ENCODE measurements at places on chromosomes 2 and 18. TPM values are rescaled to one million over a fixed set of nuclear protein-coding genes. Genes with fewer than 3 reads are reported as not detected.

The SNED1 gene
- total RNA-seq, result 6.1 TPM

The SERPINE2 gene
- total RNA-seq, result 4.8 TPM

The ANKRD30BL gene
- total RNA-seq, result not detected

The TNS1 gene
- total RNA-seq, result 11.0 TPM

The BCL11A gene
- total RNA-seq, result 0.30 TPM

The WDCP gene
- 16.3 TPM for total RNA-seq

The TWIST2 gene
- not detected for total RNA-seq

The SERTAD2 gene
- 16.9 TPM for total RNA-seq

The MC4R gene
- not detected for total RNA-seq

The SCRN3 gene
- 16.8 TPM for total RNA-seq

The LIMS1 gene
- total RNA-seq, result 63.2 TPM

DNA sequence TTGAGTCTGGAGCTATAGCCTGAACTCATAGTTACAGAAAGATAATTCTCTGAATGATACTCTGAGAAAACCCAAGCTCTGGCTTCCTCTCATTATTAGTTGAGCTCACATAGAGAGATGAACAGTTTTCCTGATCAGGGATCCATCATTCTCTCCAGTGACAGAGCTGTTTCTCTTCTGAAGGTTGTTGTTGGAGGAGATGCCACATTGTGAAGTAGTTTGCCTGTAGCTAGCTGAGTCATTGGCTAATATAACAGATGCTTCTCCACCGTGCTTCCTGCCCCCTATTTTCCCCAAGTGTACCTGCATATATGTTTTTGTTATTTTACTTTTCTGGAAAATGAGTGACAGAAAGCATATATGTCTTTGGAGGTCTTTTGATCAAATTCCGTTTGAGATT is 64.6 kb downstream of the OSBPL6 start:
- no peaks in the 10 kb centered on the region for H3K36me3 ChIP-seq
- no peak overlapping the region for H3K4me3 ChIP-seq
- H3K27me3 ChIP-seq, result peaks cover 5% of the 10 kb centered on the region

- no peaks in the 10 kb centered on the region for H3K27me3 ChIP-seq
- no peaks in the 10 kb centered on the region for H3K36me3 ChIP-seq
- H3K4me3 ChIP-seq, result no peak overlapping the region
- DNase-seq, result no peak
- no peaks in the 10 kb centered on the region for H3K4me1 ChIP-seq
- H3K27ac ChIP-seq, result no peak overlapping the region
Observed at GRCh38 chr18:72342933-72343332, 201.2 kb downstream of the CBLN2 start.

- H3K27me3 ChIP-seq, result no peaks in the 10 kb centered on the region
- no peaks in the 10 kb centered on the region for H3K4me1 ChIP-seq
- no peaks in the 10 kb centered on the region for H3K36me3 ChIP-seq
- no peak for DNase-seq
- H3K4me3 ChIP-seq, result no peak overlapping the region
Observed at GRCh38 chr2:160931531-160931930, 228.7 kb upstream of the TANK start.

DNA sequence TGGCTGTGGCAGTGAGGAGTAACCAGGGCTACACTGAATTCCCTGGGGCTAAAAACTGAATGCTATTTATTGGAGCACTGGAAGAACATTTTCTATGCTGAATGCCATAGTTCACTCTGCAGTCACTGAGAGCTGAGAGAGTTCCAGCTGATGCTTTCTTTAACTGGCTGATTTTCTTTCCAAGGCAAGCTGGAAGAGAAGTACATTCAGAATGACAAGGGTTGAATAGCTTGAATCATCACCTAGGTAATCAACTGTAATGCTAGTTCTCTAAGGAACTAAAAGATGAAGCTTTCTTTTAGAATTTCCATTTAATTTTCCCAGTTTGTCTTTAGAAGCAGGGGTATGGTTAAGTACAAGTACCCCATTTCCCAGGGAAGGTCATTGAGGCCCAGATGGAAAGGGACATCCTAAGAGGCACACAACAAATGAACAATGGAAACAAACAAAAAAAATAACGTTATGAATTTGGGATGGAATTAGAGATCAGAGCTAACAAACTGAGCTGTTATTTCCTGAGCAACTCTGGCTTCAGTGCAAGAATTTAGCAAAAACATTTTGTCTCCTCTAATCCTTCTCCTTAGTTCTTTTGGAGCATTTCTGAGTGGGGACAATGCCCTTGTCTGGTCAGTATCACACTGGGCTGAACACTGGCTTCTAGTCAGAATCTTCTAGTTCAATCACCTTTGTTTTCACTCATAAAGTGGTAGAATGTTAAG is 132.8 kb upstream of the REG3A start:
- H3K4me3 ChIP-seq, result no peak overlapping the region
- no peaks in the 10 kb centered on the region for H3K27me3 ChIP-seq
- DNase-seq, result no peak
- no peaks in the 10 kb centered on the region for H3K4me1 ChIP-seq
- no peak overlapping the region for H3K27ac ChIP-seq

- no peak overlapping the region for H3K27ac ChIP-seq
- peaks cover 6% of the 10 kb centered on the region for H3K36me3 ChIP-seq
- no peak for DNase-seq
- no peaks in the 10 kb centered on the region for H3K27me3 ChIP-seq
- no peak overlapping the region for H3K4me3 ChIP-seq
- H3K4me1 ChIP-seq, result peaks cover 14% of the 10 kb centered on the region
Observed at GRCh38 chr2:54274781-54275242, 18.8 kb upstream of the TSPYL6 start.

GRCh38 chr2:22481486-22482259 is 903.3 kb upstream of the KLHL29 start:
- no peaks in the 10 kb centered on the region for H3K27me3 ChIP-seq
- H3K27ac ChIP-seq, result no peak overlapping the region
- no peaks in the 10 kb centered on the region for H3K36me3 ChIP-seq
- no peak for DNase-seq
- no peak overlapping the region for H3K4me3 ChIP-seq
- H3K4me1 ChIP-seq, result no peaks in the 10 kb centered on the region

GRCh38 chr2:218249691-218250090 is 11.1 kb upstream of the GPBAR1 start:
- H3K4me3 ChIP-seq, result no peak overlapping the region
- H3K36me3 ChIP-seq, result peaks cover 87% of the 10 kb centered on the region
- DNase-seq, result no peak
- peaks cover 7% of the 10 kb centered on the region for H3K4me1 ChIP-seq

GRCh38 chr2:177429688-177430325 is 37.2 kb downstream of the AGPS start:
- DNase-seq, result no peak
- peaks cover 86% of the 10 kb centered on the region for H3K36me3 ChIP-seq
- H3K4me3 ChIP-seq, result no peak overlapping the region
- H3K27ac ChIP-seq, result no peak overlapping the region

DNA sequence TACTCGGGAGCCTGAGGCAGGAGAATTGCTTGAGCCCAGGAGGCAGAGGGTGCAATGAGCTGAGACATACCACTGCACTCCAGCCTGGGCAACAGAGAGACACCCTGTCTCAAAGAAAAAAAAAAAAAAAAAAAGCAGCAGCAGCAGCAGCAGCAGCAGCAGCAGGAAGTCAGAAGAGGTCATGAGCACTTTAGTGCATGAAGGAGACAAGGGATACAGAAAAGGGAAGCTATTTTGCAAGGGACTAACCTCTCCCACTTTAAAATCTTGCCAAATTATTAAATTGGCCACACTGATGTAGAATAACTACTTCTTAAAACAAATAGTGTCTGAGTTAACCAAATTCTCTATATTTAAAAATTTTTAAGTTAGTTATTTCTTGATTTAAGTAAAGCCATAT is 113.4 kb upstream of the PDE1A start:
- DNase-seq, result no peak
- no peaks in the 10 kb centered on the region for H3K36me3 ChIP-seq
- H3K27me3 ChIP-seq, result no peaks in the 10 kb centered on the region
- no peak overlapping the region for H3K4me3 ChIP-seq
- H3K27ac ChIP-seq, result no peak overlapping the region

DNA sequence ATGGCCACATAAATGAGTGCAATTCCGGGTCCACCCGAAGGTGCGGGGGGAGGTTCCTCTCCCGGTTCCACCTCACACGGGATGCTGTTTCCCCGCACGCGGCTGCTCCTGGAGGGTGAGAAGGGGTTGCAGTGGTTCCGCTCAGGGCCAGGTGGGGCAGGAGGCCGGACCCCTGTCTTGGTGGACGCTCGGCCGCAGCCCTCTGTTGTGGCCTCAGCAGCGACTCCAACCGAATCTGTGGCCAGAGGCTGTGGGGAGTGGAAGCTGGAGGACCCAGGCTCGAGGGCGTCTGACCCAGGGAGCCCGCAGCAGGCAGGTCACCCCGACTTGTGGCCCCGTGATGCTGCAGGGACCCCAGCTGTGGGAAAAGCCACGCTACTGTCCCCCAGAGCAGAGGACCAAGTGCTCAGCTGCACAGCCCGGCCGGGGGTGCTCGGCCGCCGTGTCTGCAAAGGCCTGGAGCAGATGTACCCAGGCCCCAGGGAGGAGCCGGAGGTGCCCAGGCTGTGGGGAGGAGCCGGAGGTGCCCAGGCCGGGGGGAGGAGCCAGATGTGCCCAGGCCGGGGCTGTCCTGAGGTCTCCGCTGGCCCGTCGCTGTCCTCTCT is 83.9 kb downstream of the RTP5 start:
- DNase-seq, result no peak
- no peak overlapping the region for H3K4me3 ChIP-seq
- H3K27me3 ChIP-seq, result no peaks in the 10 kb centered on the region
- no peaks in the 10 kb centered on the region for H3K36me3 ChIP-seq
- H3K4me1 ChIP-seq, result no peaks in the 10 kb centered on the region

GRCh38 chr18:77012806-77013541 is 119.6 kb downstream of the MBP start:
- no peaks in the 10 kb centered on the region for H3K27me3 ChIP-seq
- no peak overlapping the region for H3K4me3 ChIP-seq
- H3K27ac ChIP-seq, result no peak overlapping the region

- H3K36me3 ChIP-seq, result no peaks in the 10 kb centered on the region
- H3K27ac ChIP-seq, result no peak overlapping the region
- peaks cover 15% of the 10 kb centered on the region for H3K4me1 ChIP-seq
Observed at GRCh38 chr2:96875498-96876268, 5.8 kb upstream of the SEMA4C start.

GRCh38 chr2:191152482-191153240 is 1.9 kb upstream of the STAT4 start:
- no peak overlapping the region for H3K4me3 ChIP-seq
- peaks cover 7% of the 10 kb centered on the region for H3K36me3 ChIP-seq
- H3K4me1 ChIP-seq, result peaks cover 54% of the 10 kb centered on the region
- H3K27ac ChIP-seq, result peak overlapping the region; percentile 55
- DNase-seq, result no peak

DNA sequence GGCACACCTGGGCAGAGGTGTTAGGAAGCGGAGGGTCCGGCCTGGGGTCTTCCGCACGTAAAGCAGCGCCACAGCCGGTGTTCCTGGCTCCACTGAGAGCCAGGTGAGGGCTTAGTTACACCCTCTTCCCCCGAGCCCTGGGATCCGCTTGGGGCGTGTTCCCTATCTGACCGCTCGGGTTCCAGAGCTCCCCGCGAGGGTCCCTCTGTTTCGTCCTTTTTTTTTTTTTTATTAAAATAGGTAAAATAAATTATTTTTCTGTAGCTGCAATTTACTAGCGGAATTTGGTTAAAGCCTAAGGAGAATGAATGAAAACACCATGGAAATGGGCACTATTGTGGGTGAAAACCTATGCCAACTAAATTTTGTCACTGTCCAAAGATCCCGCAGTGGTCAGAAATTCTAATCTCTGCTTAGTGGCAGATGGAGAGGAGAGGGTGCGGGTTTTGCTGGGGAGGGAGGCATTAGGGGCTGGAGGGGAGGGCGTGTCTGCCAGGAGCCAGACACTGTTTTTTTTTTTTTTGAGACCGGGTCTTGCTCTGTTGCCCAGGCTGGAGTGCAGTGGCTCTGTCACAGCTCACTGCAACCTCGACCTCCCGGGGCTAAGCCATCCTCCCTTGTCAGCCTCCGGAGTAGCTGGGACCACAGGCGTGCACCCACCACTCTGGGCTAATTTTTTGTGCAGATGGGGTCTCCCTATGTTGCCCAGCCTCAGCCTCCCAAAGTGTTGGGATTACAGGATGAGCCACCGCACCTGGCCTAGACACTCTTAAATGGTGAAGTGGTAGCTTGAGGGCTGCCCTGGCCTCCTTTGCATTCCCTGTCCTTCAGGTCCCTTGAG is 834 bp downstream of the PDCL3 start:
- DNase-seq, result no peak
- no peaks in the 10 kb centered on the region for H3K27me3 ChIP-seq
- H3K36me3 ChIP-seq, result peaks cover 27% of the 10 kb centered on the region
- peaks cover 55% of the 10 kb centered on the region for H3K4me1 ChIP-seq
- H3K4me3 ChIP-seq, result peak overlapping the region; percentile 81

GRCh38 chr2:130808482-130809268 is 28.0 kb upstream of the ARHGEF4 start:
- no peak overlapping the region for H3K27ac ChIP-seq
- H3K4me3 ChIP-seq, result no peak overlapping the region
- H3K27me3 ChIP-seq, result peaks cover 28% of the 10 kb centered on the region
- H3K36me3 ChIP-seq, result no peaks in the 10 kb centered on the region
- H3K4me1 ChIP-seq, result peaks cover 6% of the 10 kb centered on the region

GRCh38 chr18:11899063-11899462 is 9.1 kb downstream of the MPPE1 start:
- H3K36me3 ChIP-seq, result peaks cover 43% of the 10 kb centered on the region
- no peak overlapping the region for H3K27ac ChIP-seq
- H3K27me3 ChIP-seq, result no peaks in the 10 kb centered on the region

GRCh38 chr2:237692601-237693290 is 65.4 kb downstream of the LRRFIP1 start:
- peaks cover 37% of the 10 kb centered on the region for H3K36me3 ChIP-seq
- peak overlapping the region; percentile 95 for H3K27ac ChIP-seq
- no peaks in the 10 kb centered on the region for H3K27me3 ChIP-seq
- peaks cover 66% of the 10 kb centered on the region for H3K4me1 ChIP-seq
- H3K4me3 ChIP-seq, result peak overlapping the region; percentile 94

DNA sequence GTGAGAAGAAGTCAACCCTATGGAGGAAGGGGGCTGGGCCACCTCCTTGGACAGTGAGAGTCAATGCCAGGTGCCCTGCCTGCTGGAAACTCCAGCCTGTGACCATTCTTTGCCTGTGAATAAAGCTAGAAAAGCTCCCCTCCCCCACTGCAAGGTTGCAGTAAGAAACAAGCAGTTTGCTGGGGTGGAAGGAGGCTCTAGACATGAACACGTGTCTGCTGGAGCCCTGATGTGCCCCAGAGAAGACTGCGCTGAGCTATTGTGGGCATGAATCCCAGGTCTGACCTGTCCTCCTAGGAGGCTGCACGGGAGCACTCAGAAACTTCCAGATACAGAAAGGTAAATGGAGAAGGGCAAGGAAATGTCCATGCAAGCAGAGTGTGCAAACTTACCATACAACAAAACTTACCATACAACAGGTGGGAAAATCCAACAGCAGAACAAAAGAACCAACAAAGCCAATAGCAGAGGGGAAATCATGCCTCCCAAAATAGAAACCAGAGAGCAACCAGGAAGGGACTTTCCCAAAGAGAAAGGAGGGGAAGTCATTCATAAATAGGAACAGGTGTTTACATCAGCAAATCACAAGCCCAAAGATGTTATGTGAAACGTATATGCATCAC is 278.7 kb downstream of the BCL2 start:
- peaks cover 4% of the 10 kb centered on the region for H3K36me3 ChIP-seq
- H3K4me3 ChIP-seq, result no peak overlapping the region
- peaks cover 18% of the 10 kb centered on the region for H3K27me3 ChIP-seq
- H3K27ac ChIP-seq, result no peak overlapping the region

Data from activated CD4-positive, alpha-beta T cell treated with anti-CD3 and anti-CD28 coated beads, Interleukin-2, amount 10 ng/mL, durations not matched to agents 7 days and 5 days (primary cell).